NCI-H524 (cell line): ENCODE measurements at places on chromosomes 13 and 19.

DNA sequence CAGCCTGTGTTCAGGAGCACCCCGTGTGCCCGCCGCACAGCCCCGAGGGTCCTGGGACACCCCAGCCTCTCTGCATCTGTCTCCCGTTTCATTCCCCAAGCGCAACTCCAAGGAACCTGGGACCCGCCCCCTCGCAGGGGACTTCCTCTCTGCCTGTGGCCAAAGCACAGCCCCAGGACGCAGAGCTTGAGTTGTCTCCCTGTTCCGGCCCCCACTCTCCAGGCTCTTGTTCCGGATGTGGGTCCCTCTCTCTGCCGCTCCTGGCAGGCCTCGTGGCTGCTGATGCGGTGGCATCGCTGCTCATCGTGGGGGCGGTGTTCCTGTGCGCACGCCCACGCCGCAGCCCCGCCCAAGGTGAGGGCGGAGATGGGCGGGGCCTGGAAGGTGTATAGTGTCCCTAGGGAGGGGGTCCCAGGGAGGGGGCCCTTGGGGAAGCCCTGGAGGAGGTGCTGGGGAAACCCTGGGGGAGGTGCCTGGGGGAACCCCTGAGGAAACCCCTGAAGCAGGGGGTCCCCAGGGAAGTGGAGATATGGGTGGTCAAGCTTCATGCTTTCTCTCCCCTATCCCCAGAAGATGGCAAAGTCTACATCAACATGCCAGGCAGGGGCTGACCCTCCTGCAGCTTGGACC is 1.3 kb downstream of the HCST start:
- DNase-seq: no peak

- DNase-seq: no peak
Measured at GRCh38 chr19:10191347-10191746, 3.4 kb downstream of the DNMT1 start.

- DNase-seq: no peak
Measured at GRCh38 chr13:79401259-79402070, 4.6 kb downstream of the RBM26 start.

GRCh38 chr19:29620931-29621351 is 14.9 kb downstream of the POP4 start:
- DNase-seq: no peak

GRCh38 chr13:24006520-24007248 is 109.4 kb upstream of the C1QTNF9B start:
- no peak for DNase-seq
